ENCODE measurements at places on chromosomes 12 and 14.

GRCh38 chr12:3538466-3539030, 47.5 kb downstream of the PRMT8 start:
- DNase-seq = no peak

DNA sequence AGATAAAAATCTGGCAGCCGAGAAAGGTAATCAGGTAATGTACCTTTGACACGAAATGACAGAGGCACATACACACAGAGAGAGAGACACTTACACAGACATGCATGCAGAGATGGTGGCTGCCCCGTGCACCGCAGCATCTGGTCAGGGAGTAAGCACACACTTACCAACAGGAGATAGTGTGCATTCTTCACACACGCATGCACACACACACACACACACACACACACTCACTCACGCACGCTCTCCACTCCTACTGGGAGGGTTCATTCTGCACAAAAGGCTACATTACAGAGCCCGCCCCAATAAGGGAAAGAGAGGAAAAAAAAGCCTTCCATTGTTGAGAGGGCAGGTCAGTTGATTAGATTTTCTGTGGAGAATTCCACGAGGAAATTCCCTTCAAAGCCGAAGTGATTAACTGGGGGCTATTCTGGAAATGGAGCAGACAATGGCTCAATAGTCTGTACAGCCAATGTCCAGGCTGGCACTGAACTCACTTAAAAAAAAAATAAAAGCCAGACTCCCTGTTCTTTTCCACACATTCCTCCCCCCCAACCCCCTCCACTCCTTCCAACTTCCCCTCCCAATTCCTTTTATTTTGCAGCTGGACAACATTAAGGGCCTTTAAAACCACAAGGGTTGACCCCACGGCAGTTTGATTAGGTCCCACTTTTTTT, 1.4 kb upstream of the SOX5 start:
- no peak for DNase-seq

- DNase-seq = no peak
Observed at GRCh38 chr14:106846218-106846617, 1319.8 kb downstream of the TMEM121 start.

DNA sequence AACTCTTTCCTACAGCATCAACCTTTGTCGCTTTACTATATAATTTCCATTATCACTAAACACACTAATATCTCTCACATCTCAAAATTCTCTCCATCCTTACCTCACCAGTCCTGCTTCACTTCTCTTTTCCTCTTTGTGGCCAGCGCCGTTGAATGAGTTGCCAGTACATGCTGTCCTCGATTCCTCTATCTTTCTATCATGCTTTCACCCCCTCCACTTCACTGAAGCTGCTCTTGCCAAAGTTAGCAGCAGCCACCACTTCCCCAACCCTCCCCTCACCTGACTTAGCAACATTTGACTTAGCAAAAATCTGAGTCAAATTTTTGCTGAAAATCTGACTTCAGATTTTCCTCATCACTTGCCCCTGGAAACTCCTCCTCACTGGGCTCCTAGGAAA, 210.4 kb downstream of the ANO6 start:
- no peak for DNase-seq

DNA sequence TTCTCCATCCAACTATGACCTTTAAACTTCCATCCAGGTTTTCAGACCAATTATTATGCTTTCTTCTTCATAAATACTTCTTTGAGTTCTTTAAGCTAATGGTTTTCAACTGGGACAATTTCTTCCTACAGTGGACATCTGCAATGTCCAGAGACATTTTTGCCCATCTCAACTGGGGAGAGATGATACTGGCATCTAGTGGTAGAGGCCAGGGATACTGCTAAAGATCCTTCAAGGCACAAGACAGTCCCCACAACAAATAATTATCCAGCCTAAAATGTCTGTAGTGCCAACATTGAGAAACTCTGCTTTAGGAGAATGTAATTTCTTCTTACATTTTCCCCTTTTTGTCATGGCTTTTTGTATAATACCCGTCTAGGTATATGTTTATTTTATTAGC, 10.6 kb downstream of the TRHDE start:
- no peak for DNase-seq

DNA sequence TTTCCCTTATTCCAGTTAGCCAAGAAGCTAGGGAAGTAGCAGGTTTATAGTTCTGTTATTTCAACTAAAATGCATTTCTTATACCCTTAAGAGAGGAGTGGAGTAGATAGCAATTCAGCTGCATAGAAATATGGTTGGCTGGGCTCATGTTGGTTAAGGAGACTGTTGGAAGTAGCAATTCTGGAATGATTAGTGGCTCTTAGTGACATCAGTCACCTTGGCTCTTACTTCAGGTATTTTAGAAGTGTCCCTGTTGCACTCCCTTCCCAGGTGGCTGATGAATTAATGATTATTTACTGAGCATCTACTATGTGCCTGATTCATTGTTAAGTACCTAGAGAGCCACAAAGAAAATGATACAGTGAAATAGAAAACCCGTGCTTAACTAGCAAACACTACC, 128.1 kb downstream of the MGST1 start:
- DNase-seq = no peak

DNA sequence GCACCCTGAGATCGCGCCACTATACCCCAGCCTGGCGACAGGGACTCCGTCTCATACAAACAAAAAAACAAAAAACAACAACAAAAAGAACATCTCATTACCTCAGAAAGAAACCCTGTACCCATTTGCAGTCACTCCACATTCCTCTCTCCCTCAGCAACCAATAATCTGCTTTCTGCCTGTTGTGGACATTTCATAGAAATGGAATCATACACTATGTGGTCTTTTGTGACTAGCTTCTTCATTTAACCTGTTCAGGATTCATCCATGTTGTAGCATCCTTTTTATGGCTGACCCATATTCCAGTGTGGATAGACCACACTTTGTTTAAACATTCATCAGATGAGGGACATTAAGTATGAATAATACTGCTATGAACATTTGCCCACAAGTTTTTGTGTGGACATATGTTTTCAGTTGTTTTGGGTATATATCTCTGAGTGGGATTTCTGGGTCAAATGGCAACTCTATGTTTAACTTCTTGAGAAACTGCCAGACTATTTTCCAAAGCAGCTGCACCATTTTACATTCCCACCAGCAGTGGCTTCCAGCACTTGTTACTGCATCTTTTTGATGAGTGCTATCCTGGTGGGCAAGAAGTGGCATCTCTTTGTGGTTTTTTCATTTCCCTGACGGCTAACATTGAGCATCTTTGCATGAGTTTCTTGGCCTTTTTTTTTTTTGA, 5.9 kb upstream of the RCOR1 start:
- DNase-seq = no peak

GRCh38 chr14:23006188-23006534, 3.8 kb downstream of the C14orf93 start:
- no peak for DNase-seq
